Effector CD8-positive, alpha-beta T cell (primary cell): ENCODE measurements at places on chromosomes 3 and 15.

GRCh38 chr15:63539521-63539920 lies 35.1 kb downstream of the USP3 start:
- DNase-seq = no peak

DNA sequence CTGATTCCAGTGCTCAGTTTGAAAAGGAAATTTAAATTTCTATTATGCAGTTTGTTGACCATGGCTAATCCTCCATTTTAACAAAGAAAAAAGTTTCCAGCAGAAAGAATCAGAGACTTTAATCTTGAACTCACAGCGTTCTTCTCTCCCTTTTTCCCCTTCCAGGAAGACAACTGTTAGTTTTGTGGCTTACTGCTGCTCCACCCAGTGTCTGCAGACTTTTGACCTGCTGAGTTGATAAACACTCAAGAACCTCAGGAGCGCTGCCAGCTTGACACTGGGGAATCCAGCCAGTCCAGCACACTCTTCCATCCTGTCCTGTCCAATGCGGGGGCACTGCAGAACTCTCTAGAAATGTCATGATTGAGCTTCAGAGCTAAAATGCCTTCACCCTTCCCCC lies 134.6 kb downstream of the LRRC28 start:
- DNase-seq = no peak

GRCh38 chr3:104273046-104273649 lies 1093.6 kb upstream of the ALCAM start:
- no peak for DNase-seq

DNA sequence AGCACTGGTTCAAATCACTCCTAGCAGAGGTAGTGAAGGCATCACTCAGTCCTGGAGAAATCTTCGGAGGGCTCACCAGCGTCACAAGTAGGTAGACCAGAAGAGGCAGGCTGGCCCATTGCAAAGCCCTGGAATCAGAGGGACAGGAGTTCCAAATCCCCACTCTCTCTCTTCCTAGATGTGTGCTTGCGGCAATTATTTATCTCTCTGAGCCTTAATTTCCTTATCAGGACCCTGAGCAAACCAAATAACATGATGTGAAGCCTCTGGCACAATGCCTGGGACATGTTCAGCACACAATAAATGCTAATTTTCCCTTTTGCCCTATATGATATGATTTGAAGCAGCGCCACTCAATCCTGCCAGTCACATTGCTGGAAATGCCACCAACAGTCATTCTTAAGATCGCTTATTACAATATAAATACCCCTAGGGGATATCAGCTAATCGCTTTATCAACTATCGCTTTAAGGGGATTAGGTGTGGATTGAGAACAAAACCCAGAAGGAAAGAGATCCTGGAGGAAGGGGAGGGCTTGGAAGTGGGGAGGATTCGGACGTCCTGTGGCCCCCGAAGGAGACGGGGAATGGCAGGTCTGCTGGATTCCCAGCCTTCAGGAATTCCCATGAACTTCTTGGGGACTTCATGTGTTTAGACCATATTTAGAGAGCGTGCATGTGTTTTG lies 59.5 kb upstream of the TSEN2 start:
- DNase-seq = no peak

DNA sequence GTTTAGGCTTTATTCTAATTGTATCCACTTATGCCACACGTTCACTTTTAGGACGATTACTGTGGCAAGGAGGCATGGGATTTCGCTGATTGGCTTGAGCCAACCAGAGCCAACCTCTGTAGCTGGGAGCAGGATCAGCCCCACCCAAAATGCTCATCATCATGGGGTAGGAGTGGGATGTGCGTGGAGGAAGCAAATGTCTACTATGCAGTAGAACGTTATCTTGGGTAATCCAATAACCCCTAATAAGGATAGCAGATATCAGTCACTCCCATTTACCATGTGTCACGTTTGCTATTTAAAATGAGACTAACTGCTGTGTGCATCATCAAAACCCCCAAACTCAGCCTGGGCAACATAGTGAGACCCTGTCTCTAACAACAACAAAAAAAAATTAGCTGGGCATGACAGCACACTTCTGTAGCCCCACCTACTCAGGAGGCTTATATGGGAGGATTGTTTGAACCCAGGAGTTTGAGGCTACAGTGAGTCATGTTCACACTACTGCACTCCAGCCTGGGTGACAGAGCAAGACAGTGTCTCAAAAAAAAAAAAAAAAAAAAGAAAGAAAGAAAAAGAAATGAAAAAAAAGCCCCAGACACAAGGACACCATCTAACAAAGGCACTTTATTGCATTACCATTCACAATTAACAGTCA lies 17.8 kb upstream of the ITGB5 start:
- no peak for DNase-seq

DNA sequence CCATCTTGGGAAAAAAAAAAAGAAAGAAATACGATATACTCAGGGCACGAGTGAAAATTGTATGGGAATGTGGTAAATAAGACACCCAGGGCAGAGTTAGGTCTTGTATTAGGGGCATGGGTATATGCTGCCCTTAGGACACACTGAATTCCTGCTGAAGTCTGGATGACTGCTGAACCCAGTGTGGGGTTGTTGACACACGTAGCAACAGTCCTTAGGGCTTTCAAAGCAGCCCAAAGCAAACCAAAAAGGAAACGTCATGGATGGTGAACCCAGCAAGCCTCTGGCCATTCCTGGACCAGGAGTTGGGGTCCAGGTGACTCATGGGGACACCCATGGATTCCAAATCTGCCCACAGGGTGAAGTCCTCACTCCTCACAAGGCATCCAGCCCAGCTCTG lies 27.1 kb upstream of the SEMA3F start:
- no peak for DNase-seq

- DNase-seq = no peak
Observed at GRCh38 chr3:46999516-47000197, 20.2 kb downstream of the NBEAL2 start.

- no peak for DNase-seq
Observed at GRCh38 chr15:68594533-68595259, 15.9 kb downstream of the CORO2B start.

DNA sequence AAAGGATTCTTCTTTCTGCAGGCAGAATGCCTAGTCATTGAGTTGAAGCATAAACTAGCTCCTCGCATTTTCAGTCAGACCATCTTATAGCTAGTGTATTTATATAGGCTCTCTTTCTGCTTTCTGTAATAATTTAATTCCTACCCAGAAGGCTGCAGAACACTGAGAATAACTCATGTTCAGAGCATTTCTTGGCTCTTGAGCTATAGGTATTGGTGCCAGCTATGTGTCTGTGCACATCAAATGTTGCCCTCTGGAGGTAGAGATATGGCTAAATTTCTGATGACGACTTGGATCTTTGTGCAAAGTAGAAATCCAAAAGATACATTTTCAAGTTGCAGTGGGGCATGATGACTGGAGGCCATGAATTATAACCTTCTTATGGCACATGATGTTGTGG lies 336.2 kb upstream of the TPM1 start:
- DNase-seq = no peak

- no peak for DNase-seq
Observed at GRCh38 chr3:184821034-184821433, 9.1 kb downstream of the VPS8 start.

DNA sequence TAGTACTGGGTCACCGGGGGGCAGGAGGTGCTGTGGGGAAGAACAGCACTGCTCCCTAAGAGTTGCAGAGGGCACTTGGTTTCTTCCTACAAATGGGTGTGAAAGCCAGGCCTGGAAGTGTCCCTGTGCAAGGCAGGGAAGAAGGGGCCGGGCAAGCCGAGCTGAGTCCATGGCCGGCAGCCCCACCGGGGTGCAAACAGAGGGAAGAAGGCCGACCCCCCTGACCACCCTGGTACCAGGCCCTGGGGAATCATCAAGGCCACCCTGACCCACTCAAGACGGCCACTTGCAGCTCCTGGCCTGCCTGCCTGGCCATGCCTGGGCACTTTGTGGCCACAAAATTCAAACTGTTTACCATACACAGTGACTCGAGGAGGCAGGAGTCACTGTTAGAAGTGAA lies 8.7 kb upstream of the DNAJB8 start:
- DNase-seq = no peak

DNA sequence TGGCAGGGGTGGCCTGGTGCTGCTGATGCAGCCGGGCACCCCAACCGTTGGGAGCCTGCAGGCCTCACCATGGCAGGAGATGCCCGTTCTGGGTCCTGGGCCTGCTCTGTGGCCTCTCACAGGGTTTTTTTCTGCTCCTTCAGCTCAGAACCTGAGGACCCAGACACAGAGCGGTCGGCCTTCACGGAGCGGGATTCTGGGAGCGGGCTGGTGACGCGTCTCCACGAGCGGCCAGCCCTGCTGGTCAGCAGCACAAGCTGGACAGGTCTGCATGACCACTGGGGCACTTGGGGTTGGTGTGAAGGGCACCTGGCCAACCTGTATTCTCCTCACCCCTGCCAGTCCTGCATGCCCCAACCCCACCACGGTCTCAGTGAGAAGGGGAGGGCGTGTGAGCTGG lies 10.3 kb downstream of the ALG1L2 start:
- DNase-seq = no peak

DNA sequence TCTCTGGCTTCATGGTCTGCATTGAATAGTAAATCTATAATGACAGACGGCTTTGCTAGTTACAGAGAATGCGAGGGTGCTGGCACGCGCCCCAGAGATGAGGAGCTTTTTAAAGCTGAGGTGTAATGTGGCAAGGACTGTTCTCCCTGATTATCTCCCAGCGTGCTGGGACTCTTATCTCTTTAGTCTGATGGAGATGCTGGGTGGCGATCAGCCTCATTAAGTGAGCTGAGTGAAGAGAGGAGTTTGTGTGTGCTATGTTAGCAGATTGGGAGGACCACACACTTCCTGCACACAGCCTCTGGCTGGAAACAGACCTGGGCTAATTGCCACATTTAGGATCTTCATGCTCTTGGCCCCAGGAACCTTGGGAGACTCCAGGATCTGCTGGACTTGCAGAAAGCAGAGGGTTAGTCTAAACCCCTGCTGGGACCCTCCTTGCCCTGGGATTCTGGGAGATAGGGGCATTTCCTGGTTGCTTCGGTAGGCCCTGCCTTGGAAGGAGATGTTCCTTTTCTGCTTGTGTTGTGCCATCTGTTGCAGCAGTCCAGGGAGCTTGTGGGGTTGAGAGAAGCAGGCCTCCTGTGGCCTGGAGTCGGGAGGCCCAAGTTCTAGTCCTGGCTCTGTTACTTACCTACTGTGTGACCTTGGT lies 15.0 kb downstream of the PDIA5 start:
- DNase-seq = no peak

- DNase-seq = no peak
Observed at GRCh38 chr3:115685097-115685496, 61.8 kb downstream of the GAP43 start.

- no peak for DNase-seq
Observed at GRCh38 chr3:291028-291427, 94.5 kb downstream of the CHL1 start.

DNA sequence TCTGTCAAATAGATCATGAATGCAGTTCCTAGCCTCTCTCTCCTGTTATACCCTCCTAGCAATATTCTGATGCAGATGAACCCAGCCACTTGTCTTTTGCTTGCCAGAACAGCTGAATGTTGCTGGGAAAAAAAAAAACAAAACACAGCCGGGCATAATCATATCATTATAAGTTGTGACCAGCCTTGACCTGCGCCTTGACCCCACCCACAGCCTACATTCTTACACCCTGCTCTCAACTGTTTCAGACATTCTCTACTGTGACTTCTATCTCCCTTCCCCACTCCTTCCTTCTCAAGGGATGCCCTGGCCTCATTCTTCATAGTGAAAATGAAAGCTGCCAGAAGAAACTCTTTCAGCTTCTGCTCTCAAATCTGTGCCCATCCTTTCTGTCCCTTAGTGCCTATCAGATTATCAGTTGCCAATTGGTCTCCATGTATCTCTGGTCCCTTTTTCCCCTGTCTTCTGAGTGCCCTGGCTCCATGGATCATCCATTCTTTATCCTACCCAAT lies 389.1 kb upstream of the TPRG1 start:
- DNase-seq = no peak

DNA sequence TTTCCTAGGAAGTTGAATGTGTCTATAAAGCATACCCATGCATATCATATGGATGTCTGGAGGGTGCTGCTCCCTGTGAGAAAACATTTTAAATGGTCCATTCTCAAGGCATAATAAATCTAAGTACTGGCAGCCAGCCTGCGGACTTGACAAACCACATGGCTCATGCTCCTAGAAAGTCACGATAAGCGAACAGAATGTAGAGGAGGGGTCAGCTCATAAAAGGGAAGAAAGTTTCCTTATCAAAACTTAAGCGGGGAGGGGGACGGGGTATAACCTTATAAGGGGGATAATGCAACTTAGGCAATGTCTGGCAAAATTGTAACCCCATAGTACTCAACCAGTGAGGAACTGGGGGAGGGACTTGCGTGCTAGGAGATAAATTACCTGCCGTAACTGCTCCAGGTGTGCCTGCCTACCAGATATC lies 159.8 kb upstream of the LMCD1 start:
- no peak for DNase-seq

DNA sequence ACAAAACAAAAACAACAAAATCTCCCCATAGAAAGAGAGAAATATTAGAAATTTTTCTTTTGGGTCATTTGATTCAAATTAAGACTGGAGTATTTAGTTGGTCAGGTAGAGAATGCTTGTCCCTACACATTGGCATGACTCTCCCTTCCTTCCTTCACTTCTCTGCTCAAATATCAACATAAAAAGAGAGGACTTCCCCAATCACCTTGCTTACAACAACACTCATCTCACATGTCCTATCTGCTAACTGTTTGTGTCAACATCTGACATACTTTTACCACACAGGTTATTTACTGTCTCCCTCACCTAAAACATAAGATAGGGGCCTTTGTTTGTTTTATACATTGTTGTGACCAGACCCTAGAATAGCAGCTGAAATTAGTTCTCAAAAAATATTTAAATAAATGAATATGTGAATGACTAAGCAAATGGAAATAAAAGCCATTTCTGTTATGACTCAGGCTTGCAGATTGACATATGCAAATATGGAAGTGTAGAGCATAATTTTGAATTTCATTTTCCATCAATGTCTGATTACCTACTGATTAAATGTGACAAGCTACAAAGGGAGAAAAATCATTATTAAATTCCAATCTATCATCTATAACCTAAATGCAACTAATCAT lies 304.8 kb downstream of the CTNNB1 start:
- DNase-seq = no peak

DNA sequence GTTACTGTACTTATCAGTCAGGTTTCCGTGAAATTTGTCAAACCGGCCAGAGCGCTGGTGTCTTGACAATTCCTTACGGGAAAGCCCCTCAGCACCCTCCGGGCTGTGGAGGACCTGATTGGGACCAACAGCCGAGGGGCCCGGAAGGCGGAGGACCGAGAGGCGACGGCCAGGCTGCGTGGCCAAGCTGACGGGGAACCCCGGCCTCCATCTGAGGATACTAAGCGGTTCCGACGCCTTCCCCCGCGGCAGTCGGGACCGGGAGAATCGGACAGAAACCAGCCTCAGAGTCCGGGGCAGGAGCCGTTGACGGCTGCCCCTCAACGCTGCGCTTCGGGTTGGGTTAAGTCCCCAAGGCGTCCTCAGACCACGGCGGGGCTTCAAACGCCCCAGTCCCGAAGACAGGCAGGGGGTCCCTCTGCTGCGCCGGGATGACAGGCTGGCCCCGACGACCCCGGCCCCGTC lies 499 bp downstream of the ALDH1A2 start:
- DNase-seq = no peak

GRCh38 chr3:139252719-139253118 lies 91.1 kb upstream of the MRPS22 start:
- DNase-seq = no peak
